Liver (tissue), 10 donors: ENCODE measurements at places on chromosomes 6 and 20. TPM values are rescaled to one million over a fixed set of nuclear protein-coding genes. Genes with fewer than 3 reads are reported as not detected.

The FOXA2 gene
- total RNA-seq, result 10.6 TPM

The CFB gene
- 3,272 TPM for total RNA-seq

The SOX18 gene
- 2.1 TPM for total RNA-seq

The ANGPT4 gene
- total RNA-seq, result 0.05 TPM

- DNase-seq, result no peak
These were observed 26.8 kb downstream of the SLC16A10 start for GRCh38 chr6:111114087-111114443.

DNA sequence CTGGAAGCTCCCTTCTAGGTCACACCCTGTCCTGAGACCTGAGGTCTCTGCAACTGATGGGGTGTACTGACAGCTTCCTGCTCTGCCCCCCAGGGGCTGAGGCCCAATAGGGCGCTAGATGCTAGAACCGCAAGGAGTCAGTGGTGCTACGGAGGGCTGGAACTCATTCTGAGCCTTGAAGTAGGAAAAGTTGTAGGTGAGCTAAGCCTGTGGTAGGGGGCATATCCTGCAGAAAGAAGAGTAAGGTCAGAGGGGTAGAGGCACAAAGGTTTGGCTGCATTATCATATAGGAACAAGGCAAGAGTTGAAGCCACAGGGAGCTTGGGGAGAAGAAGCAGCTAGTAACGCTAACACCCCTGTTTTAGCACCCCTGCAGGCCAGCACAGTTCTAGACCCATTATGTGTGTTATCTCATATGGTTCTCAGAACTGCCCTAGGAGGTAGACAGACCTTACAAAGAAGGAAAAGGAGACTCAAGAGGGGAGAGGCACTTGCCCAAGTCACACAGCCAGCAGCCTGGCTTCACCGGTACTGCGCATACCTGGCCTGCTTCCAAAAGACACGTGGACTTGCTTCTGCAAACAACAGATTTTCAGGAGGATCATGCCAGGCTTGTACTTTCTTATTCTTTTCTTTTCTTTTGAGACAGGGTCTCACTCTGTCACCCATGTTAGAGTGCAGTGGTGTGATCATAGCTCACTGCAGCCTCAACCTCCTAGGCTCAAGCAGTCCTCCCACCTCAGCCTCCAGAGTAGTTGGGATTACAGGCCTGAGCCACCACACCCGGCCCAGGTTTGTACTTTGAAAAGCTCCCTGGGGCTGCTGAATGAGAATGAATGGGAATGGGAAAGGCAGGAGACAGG is 156.1 kb downstream of the MRPL14 start:
- DNase-seq, result peak; percentile 43

GRCh38 chr6:37565267-37566110 is 65.8 kb upstream of the CCDC167 start:
- DNase-seq, result peak; percentile 49

GRCh38 chr6:106377061-106377540 is 16.6 kb downstream of the CRYBG1 start:
- DNase-seq, result no peak

DNA sequence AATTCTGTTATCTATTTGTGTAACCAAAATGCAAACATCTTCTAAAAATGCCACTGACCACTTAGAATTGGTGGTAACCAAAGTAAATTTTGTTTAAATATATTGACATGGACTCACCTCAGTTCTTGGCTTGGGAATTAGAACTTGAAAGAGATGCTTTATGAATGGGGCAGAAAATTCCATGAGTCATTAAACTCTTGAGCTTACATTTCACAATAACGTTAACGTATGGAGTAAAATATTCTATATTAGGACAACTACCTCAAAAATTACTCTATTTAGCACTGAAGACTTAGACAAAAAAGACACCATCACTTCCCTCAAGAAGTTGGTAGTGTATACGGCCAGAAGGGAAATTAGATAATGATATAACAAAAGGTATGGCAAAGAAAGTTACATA is 752.2 kb upstream of the MARCKS start:
- DNase-seq, result no peak

DNA sequence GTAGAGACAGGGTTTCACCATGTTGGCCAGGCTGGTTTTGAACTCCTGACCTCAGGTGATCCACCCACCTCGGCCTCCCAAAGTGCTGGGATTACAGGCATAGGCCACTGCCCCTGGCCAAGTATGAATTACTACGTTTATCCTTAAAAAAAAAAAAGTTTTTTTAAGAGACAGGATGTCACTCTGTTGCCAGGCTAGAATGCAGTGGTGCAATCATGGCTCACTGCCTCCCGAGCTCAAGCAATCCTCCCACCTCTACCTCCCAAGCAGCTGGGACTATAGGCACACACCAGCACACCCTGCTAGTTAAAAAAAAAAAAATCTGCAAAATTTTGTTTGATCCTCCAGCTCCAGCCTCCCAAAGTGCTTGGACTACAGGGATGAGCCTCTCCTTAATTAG is 23.1 kb downstream of the IYD start:
- no peak for DNase-seq

DNA sequence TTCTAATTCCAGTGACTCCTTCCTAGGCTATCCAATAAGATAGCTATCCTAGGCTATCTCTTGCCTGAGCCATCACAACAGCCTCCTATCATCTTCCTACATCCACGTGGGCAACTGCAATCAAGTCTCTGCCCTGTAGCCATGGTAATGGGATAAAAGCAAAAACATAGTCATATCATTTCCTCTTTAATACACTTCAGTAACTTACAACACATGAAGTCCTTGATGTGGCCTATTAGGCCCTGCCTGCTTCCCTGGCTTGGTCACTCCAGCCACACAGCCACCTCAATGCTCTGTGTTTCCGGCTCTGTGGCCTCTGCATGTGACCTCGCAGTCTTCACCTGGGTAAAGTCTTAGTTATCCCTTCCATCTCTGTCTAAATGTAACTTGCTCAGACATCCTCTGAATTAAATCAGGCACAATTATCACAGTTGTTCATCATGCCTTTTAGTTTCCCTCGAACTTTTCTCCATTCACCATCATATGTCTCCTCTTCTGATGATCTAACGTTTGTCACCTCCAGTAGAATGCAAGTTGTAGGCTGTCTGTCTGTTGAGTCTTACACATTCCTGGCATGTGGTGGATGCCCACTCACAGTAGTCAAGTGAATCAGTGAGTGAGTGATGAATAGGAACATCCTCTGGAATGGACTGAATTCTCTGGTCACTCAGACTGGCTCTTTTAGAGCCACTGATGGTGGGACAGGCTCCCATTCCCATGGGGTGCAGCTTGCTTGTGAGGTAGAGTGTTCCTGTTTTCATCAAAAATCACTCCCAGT is 229.4 kb downstream of the TBC1D7 start:
- DNase-seq, result no peak
